ENCODE measurements at places on chromosomes 16 and 17.

- DNase-seq: no peak
These were observed 8.1 kb downstream of the NDE1 start for GRCh38 chr16:15658149-15658548.

GRCh38 chr16:24988129-24988518 lies 27.0 kb downstream of the ARHGAP17 start:
- DNase-seq: no peak

- DNase-seq: peak; percentile 23
These were observed 543 bp downstream of the TXNDC11 start for GRCh38 chr16:11742093-11742535.

DNA sequence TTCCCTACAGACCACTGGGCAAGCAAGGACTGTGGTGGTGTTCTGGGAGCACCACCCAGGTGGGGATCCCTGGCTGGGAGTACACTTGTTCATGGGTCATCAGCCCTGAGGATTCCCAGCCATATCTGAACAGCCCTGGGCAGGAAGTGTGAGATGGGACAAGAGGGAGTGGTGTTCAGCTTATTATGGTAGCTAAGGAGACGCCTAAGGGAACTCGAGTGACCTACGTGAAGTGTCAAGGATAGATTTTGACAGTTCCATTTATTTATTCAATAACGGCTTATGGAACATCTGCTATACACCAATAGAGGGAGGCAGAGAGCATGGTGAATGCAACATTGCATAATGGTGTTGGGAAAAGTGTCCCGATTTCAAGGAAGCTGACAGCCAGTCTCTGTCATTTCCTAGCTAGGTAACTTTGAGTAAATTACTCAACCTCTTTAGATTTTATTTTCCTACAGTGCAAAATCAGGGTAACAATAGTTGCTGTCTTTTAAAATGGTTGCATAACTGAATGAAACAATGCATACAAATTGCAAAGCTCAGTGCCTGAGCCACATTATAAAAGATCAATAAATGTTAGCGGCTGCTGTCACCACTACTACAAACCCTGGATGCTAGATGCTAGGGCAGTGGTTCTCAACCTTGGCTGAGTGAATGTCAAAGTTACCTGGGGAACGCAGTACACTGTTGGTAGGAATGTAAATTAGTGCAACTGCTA lies 534.1 kb downstream of the GRIN2A start:
- DNase-seq: no peak

- no peak for DNase-seq
These were observed 69.4 kb downstream of the NTN1 start for GRCh38 chr17:9090641-9091096.

- DNase-seq: no peak
These were observed 14.4 kb downstream of the IRX5 start for GRCh38 chr16:54945063-54945462.

DNA sequence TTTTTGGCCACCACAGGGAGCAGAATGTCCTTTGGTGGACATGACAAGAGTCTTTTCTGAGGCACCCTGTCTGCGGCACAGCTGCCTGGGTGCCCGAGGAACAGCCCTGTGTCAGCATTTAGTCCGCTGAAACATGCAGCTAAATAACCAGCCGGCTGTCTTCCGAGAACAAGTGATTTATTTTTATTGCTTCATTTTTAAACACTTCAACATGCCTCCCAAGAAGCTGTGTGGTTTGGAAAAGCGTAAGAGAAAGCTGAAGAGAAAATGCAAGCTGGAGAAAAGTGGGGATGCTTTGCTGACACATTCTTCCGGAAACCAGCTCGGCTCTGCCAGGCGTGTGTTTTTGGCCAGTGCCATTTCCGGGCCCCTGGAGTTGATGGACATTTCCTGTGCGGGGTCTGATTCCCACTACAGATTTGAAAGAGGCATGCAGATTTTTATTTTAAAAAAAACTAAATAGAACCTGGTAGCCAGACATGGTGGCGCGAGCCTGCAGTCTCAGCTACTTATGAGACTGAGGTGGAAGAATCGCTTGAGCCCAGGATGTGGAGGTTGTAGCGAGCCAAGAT lies 94.7 kb downstream of the SEC14L1 start:
- DNase-seq: no peak

DNA sequence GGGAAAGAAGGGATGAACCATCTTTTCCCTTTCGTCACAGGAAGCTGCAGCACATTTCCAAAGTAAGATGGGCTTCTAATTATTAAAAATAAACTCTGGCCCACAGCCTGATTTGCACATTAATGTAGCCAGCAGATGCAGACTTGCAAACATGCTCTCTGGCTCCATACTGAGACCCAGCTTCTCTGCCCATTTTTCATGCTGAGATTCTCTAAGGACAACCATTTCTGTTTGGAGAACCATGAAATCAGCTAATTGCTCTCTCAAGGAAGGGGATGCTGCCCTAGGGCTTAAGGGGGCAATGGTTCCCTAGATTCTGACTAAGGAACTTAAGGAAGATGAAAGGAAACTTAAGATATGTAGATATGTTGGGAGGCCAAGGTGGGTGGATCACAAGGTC lies 63.0 kb upstream of the CES5A start:
- DNase-seq: no peak

- DNase-seq: no peak
These were observed 1.7 kb upstream of the IGF2BP1 start for GRCh38 chr17:48995304-48995973.

DNA sequence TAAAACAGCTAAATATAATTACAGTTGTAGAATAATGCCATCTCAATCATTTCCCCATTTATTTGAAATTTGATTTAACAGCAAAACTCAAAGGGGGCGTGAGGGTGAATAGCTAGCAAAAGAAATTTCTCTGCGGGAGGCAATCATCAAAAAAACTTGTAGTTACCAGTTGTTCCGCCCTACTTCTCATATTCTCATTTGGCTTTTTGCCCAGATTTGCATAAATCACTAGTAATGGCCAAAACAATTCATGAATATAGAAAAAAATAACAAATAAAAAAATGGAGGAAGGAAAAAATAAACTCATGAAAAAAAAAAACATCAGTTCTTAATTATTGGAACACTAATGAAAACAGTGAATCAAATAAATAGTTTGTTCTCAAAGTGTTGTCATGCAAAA lies 722.6 kb upstream of the KIF2B start:
- no peak for DNase-seq

DNA sequence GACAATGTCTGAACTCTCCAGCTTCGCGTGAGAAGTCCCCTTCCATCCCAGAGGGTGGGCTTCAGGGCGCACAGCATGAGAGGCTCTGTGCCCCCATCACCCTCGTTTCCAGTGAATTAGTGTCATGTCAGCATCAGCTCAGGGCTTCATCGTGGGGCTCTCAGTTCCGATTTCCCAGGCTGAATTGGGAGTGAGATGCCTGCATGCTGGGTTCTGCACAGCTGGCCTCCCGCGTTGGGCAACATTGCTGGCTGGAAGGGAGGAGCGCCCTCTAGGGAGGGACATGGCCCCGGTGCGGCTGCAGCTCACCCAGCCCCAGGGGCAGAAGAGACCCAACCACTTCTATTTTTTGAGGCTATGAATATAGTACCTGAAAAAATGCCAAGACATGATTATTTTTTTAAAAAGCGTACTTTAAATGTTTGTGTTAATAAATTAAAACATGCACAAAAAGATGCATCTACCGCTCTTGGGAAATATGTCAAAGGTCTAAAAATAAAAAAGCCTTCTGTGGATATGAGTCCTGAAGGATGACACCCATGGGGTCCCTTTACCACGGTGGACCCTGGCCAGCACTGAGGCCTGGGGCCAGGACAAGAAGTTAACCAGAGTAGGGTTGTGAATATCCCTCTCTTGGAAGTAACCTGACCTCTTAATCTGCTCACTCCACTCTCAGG lies 10.5 kb upstream of the ITGAD start:
- DNase-seq: peak; percentile 52

DNA sequence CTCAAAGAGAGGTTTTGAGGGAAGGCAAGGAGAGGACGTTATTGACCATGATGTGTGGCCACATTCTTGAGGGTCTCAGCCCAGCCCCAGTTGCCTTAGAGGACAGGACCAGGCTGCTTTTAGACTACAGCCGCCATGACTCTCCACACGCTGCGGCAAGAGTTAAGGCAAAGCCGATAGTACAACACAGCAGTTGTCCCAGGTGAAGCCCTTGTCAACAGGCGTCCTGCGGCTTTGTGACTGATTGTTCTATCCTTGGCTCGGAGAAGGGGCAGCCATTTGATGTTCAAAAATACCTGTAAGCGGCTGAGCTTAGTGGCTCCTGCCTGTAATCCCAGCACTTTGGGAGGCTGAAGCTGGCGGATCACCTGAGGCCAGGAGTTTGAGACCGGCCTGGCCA lies 28.8 kb downstream of the TMEM92 start:
- DNase-seq: no peak

DNA sequence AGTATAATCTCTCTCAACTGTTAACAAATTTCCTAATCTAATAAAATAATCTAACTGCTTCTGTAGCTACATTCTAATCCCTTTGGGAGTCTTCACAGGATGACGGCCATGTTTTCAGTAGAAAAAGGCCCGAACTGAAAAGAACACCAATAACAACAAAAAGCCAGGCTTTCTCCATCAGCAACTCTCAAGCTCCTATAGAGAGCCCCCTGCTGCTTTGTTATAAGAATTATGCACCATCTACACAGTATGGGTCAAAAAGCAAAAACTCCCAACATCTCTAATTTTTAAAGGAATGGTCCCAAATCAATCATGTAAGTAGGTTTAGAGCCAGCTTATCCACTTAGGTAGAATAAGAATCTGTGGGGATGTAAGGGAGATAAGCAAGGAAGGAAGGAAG lies 163.6 kb upstream of the C17orf78 start:
- no peak for DNase-seq

DNA sequence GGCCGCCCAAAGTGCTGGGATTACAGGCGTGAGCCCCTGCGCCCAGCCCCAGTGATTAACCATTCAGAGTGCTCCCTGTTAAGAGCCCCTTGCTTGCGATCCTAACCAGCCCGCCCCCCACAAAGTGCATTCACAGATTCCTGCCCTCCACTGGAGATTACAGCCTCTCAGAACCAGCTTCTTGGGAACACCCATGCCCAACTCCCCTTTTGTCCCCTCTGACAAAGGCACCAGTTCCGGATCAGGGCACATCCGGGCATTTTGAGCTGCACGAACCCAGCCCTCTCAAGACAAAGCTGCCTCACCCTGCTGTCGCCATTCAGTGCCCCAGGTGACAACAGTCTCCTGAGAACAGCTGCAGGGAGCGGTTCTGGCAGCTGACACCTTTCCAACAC lies 848 bp upstream of the KRT19 start:
- DNase-seq: no peak

DNA sequence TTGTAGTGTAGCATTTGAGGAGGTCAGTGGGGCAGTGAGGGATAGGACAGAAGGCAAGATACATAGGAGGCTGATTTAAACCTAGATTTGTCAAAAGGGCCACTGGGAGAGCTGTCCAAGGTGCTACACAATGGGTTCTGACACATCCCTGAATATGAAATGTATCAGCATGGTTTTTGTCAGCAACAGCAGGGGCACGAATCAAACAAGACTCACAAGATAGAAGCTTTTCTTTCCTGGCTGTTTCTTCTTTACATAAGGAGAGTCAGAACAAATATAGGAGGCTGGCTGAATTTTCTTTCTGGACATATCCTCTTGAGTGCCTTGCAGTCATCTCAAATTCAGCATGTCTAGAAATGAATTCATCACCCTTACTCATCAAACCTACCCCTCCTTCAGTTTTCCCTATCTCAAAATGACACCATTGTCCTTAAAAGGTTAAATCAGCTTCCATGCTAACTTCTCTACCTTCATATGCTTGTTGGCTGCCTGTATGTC lies 130.5 kb downstream of the NPIPB5 start:
- no peak for DNase-seq
